Right atrium auricular region (tissue), 2 donors: ENCODE measurements at places on chromosomes 5 and 9. TPM values are rescaled to one million over a fixed set of nuclear protein-coding genes. Genes with fewer than 3 reads are reported as not detected.

DNA sequence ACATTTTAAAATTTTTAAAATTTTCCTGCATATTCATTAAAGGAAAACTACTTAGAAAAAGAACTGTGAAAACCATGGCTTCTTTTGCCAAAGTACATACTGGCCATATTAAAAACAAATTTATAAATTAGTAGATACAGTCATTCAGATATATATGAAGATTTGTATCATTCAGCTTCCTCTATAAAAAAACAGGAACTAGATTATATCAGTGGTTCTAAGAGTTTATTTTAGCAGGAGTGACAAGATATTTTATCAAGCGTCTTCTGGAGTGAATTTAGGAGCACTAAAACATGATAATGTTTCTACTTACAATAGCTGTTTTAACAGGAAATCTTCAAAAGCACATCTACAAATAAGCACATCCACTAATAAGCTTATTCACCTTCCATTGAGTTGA is 171.4 kb downstream of the RAPGEF6 start:
- no peak for DNase-seq

The PDE8B gene
- total RNA-seq, result 64.5 TPM

The RAD50 gene
- total RNA-seq, result 18.6 TPM

DNA sequence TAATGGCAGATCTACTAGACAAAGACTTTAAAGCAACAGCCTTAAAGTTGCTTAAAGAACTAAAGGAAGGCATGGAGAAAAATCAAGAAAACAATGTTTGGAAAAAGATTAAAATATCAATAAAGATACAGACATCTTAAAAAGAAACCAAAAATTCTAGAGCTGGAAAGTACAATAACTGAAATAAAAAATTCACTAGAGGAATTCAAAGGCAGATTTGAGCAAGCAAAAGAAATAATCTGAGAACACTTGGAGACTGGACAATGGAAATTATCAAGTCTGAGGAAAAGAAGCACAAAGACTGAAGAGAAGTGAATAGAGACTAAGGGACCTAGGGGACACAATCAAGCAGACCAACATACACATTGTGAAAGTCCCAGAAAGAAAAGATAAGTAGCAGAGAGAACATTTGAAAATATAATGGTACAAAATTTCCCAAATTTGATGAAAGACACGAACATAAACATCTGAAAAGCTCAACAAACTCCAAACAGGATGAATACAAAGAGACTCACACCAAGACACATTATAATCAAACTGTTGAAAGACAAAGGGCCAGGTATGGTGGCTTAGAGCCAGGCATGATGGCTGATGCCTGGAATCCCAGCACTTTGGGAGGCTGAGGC is 26.3 kb downstream of the SIL1 start:
- no peak for DNase-seq

The SHISAL2B gene
- total RNA-seq, result not detected

The PCDHA3 gene
- 0.43 TPM for total RNA-seq

The TMEM252 gene
- total RNA-seq, result not detected

DNA sequence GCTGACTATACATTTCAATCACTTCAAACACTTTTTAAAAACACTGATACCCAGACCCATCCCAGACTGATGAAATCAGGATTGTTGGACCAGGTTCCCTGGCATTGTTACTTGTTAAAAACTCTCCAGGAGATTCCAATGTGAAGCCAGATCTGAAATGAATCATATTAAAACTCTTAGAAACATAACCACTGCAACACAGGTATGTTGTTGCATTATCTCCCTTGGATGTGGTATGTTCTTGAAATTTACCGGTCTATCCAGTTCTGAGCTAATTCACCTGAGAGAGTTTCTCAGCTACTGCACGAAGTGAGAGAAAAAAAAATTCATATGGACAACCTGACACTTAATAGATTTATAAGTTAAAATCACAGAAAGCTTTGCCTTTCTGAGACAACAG is 21.8 kb downstream of the MEF2C start:
- DNase-seq, result no peak

GRCh38 chr9:81108391-81108790 is 581.0 kb downstream of the TLE1 start:
- no peak for DNase-seq

DNA sequence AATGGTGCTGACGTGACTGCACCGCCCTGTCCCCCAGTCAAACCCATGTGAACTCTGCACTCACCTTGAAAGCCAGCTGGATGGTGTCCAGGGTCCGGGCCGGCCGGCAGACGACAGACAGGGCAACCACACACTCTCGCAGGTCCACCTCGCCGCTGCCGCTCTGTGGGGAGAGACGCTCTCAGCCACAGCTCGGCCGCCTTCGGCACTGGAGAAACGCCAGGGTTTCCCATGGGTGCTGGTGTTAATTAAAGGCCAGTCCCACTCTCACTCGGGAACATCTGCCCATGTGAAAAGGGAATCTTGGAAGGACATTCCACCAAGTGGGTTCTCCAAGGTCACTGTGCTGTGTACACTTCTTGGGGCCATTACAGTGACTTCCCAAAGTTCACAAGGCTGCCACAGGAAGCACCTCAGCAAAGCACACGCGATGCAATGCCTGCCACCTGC is 25.5 kb upstream of the SLC6A3 start:
- no peak for DNase-seq
